ENCODE measurements at places on chromosomes 12 and 14.
A peak's percentile ranks its signal among the peaks of the same experiment; 100 is the strongest.

- no peak for DNase-seq
Observed at GRCh38 chr14:38129705-38130104, 78.0 kb upstream of the SSTR1 start.

DNA sequence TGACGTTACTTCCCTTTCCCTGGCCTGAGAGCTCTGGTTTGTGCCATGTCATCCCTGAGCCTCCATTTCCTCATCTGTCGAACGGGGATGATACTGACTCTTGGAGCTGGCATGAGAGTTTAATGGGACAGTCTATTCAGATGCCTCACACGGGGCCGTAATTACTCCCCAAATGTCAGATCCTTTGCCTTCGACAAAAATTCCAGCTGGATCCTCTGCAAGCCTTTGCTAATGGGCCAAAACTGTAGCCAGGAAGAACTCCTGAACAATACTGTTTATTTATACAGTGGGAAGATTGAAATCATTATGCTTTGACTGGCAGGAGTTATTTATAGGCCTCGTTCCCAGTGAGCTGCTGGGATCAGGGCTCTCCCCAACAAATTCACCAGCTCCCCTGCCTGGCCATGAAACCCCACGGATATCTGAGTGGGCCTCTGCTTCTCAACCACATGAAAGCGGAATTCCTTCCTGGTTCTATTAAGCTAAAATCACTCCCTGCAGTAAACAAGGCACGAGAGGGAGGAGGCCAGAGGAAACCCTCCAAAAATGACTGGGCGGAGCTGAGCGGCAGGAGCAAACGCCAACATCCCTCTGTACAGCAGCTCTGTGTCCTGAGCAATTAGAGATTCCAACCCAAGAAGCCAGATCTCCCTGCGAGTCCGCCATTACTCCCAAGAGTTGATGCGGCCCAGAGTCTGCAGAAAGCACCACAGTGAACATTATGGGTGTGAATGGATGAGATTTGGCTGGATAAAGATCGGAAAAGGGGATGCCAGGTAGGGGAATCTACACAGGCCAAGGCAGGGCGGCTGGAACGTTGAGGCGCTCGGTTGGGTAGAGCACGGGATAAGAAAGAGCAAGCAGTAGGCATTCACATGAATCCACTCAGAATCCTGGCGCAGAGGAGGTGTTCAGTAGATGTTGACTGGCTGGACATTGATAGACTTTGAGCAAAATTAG, 326.1 kb downstream of the BCL11B start:
- no peak for DNase-seq

DNA sequence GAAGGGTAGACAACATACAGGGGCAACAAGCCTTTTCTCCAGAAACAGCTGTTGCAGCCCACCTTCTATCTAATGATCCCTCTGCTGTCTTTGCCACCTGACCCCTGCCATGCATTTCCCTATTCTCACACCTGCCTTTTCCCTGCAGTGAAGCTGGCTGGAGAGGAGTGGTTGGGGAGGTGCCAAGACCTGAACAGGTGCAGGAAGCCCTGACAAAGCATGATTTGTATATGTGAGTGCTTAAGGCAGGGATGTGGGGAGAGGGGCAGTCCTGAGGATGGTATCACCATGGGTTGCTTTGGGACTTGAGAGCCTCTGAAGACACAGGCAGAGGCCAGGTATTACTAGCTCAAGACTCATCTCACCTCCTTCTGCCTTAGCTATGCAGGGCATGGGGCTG, 2.9 kb upstream of the PFDN5 start:
- no peak for DNase-seq

- DNase-seq: no peak
Observed at GRCh38 chr14:91364524-91365270, 52.9 kb downstream of the CCDC88C start.

GRCh38 chr12:29050503-29050902, 98.6 kb upstream of the FAR2 start:
- no peak for DNase-seq

DNA sequence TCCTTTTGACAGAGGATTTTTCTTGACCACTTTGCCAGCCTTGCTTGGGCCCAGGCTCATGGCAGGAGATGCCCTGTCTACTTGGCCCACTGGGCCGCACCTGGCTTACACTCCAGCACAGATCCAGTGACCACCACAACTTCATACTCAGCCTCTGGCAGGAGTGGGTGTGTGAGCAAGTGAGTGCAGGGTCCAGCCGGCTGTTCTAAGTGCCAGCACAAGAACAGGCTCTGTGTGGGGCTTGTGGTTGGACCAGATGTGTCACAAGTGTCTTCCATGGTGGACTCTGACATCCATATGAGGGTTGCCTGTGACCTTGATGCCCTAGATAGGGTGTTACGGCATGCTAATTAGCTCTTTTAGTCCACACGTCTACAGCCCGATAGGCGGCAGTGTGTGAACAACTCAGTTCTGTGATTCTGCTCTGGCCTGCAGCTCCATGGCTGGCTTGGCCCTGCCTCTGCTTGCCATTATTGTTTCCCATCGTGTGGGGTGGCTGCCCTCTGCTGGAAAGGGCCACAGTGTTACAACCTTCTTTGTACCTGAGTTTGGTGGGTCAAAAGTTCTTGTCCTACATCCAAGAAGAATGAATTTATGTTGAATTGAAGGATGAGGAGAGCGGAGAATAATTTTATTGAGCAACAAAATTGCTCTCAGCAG, 1089.1 kb downstream of the SLC6A15 start:
- peak; percentile 6 for DNase-seq

- no peak for DNase-seq
Observed at GRCh38 chr14:21539189-21539940, 13.2 kb upstream of the SALL2 start.

DNA sequence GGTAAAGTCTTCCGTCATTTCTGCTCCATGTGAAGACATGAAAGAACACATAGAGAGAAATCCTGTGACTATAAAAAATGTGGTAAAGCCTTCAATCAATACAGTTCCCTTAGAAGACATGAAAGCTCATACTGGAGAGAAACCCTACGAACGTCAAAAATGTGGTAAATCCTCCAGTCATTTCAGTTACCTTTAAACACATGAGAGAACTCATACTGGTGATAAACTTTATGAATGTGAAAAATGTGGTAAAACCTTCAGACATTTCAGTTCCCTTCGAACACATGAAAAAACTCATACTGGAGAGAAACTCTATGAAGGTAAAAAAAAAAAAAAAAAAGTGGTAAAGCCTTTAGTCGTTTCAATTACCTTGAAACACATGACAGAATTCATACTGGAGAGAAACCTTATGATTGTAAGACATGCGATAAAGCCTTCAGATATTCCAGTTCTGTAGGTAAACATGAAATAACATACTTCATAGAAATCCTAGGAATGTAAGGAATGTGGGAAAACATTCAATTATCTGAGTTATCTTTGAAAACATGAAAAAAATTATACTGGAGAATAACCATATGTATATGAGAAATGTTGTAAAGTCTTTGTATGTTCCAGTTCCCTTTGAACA, 60.4 kb downstream of the MAP4K5 start:
- DNase-seq: no peak

DNA sequence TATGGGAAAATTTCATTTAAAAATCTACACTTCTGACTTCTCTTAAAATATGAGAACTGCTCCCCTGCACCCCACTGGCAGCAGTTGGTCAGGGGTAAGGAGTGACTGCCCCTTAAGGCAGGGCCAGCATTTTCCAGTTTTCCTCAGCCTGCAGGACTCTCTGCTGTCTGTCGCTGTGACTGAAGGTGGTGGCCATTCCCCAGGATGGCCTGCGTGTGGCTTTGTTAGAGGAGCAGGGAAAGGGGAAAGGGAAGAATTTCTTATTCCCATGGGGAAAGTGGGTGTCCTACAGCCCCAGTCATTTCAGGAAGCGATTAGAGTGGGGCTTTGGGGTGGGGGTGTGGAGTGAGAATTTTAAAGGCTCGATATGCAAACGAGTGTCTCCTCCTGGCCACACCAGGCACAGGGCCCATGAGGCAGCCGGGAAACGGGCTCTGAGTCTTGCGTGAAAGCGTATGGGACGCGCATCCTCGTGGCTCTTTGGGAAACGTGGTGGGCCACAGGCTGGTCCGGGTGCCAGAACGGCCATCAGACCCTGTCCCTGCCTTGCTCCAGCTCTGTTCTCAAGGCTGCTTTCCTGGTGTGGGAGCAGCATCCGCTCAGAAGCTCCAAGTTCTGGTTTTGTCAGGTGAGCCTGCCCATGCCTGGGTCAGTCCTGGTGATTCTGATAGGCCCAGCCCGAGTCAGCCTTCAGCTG, 23.5 kb downstream of the ADGRD1 start:
- DNase-seq: no peak

DNA sequence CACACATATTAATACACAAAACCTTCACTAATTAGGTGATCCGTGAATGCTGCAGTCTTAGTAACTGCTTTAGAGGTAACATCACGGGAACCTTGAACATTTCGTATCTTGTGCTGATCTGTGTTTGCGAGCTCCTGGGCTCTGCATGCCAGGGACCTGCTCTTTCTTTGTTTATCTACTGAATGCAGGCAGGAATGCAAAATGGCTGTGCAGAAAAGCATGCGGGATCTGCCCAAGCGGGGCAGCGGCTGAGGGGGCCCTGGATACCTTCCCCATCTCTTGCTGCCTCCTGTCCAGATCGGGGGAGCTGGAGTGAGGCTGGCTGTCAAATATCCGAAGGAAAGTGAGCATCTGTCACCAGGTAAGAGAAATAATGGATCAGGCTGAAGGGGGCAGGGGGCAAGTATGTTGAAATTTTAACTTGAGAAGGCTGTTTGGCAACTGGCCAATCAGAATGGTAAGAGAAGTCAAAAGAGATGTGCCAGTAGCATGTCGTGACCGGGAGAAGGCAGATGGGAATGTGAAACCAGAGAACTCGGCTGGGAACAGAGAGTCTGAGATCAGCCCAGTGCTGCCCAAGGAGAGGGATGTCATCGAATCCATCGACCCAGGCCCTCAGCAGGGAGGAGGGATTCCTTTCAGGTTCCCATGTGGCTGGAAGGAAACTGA, 191.4 kb downstream of the TTC7B start:
- DNase-seq: no peak

- no peak for DNase-seq
Observed at GRCh38 chr12:52526511-52526951, 6.3 kb upstream of the KRT5 start.

DNA sequence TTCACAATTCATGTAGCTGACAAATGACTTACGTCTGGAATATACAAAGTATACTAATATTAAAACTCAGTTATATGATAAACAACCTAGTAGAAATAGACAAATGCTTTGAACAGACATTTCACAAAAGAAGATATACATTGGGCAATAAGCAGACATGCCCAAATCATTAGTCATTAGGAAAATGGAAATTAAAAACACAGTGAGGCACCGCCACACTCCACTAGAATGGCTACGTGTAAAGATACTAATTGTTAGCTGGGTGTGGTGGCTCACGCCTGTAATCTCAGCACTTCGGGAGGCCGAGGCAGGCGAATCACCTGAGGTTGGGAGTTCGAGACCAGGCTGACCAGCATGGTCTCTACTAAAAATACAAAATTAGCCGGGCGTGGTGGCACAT, 248.9 kb upstream of the TMEM132C start:
- DNase-seq: no peak

DNA sequence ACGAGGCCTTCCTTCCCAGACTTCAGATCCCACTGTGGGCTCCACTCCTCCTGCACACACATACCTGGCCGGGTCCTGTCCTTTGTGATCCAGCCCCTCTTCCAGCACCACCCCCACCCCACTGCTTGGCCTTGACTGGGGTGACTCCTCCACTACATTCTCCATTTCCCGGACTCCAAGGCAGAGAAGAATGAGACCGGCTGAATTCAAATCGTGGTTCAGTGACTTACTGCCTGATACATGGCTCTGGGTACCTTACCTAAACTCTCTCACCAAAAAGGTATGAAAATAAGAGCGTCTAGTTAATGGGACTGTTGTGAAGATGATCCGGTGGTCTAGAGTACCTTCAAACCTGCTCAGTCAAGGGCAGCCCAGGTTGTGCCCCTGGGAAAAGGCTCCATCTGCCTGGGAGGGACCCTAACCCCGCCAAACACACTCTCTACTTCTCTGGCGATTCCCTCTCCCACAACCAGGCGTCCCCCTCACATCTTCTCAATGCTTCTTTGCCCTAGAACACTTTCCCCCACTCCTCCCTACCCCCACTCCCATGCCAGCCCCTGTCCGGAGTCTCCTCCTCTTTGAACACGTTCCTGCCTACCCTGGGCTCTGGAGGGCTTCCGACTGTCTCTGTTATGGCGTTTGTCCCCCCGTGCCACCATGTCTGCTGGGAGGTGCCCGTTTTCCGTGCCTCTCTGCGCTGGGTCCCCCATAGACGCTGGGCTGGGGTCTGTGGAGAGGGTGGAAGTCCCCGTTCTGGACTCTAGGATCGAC, 1.5 kb upstream of the ZBTB42 start:
- DNase-seq: no peak

DNA sequence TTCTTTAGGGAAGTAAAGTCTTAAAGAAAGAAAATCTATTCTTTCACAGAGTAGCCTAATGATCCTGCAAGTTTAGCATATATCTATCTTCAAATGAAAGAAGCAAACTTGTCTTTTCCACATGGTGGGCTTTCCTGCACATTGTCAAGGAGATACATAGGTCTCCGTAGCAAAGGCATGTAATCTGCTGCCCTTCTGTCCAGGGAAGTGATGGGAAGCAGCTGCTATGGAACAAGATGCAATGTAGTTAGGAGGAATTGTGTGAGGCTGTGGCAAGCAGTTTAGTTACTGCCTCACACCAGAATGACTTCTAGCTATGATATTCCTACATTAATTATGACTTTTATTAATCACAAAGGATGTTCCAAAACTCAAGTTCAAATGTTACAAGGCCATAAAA, 174.4 kb downstream of the PDZRN4 start:
- DNase-seq: no peak

GRCh38 chr12:45994736-45995135, 4.4 kb upstream of the SCAF11 start:
- no peak for DNase-seq

GRCh38 chr12:6548966-6549683, 6.7 kb downstream of the IFFO1 start:
- DNase-seq: no peak

- DNase-seq: no peak
Observed at GRCh38 chr14:95270203-95270602, 49.5 kb downstream of the CLMN start.

GRCh38 chr12:114529966-114530365, 124.0 kb upstream of the TBX5 start:
- no peak for DNase-seq

DNA sequence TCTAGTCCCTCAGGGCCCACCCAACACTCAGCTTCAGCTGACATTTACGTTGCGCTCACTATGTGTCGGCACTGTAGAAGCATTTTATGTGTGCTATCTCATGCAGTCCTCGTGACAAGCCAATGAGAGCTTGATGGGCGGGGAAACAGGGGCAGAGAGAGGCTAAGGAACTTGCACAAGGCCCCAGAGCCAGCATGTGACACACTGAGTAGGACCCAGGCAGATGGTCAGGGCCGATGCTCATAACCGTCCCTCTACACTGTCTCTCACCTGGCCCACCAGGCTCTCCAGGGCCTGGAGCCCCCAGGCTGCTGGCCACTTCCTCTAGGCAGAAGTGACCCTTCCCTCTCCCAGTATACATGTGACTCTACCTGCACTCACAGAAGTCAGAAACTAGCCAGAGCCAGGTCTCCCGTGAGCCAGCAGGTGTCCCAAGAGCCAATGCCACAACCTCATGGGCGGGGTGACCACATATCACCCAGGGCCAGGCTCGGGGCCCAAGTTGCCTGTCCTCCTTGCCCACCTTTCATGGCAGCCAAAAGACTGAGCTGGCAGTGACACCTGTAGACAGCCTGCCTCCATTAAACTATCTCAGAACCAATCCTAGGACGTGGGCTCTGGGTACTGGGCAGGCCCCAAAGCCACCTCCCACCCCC, 38.3 kb downstream of the TTC7B start:
- no peak for DNase-seq
